ENCODE measurements at places on chromosomes 7 and 10. TPM values are rescaled to one million over a fixed set of nuclear protein-coding genes. Genes with fewer than 3 reads are reported as not detected.

The JCAD gene
- total RNA-seq, result 169 TPM

The ANKRD7 gene
- 3.2 TPM for total RNA-seq

The RPEL1 gene
- not detected for total RNA-seq

The FANK1 gene
- total RNA-seq, result 19.1 TPM

The TUBAL3 gene
- not detected for total RNA-seq

The TMEM229A gene
- total RNA-seq, result 2.1 TPM

The TRIM73 gene
- 3.2 TPM for total RNA-seq

The PPP1R3C gene
- 48.2 TPM for total RNA-seq

The FAM53B gene
- 28.4 TPM for total RNA-seq

The SPDYE2B gene
- not detected for total RNA-seq

The ASIC3 gene
- 1.5 TPM for total RNA-seq

The CUZD1 gene
- total RNA-seq, result 0.88 TPM

The KAZALD1 gene
- 4.2 TPM for total RNA-seq

The GDF2 gene
- total RNA-seq, result not detected

The LEP gene
- 0.06 TPM for total RNA-seq

The TIAL1 gene
- 72.5 TPM for total RNA-seq

The ATOH7 gene
- 0.39 TPM for total RNA-seq

The FXYD4 gene
- not detected for total RNA-seq

The DNAJC2 gene
- total RNA-seq, result 16.3 TPM

The SEMA3E gene
- 8.3 TPM for total RNA-seq

The NPY4R2 gene
- total RNA-seq, result not detected

The UTF1 gene
- total RNA-seq, result not detected

The ANKRD30A gene
- total RNA-seq, result not detected

The USP6NL gene
- total RNA-seq, result 25.5 TPM

The HOXA5 gene
- total RNA-seq, result 20.6 TPM

The OR13A1 gene
- 0.20 TPM for total RNA-seq

The FGL2 gene
- total RNA-seq, result 135 TPM

The RAPGEF5 gene
- 76.4 TPM for total RNA-seq

The MARCHF5 gene
- 21.0 TPM for total RNA-seq

The SPDYE5 gene
- 0.10 TPM for total RNA-seq

The KCND2 gene
- total RNA-seq, result 74.5 TPM

The CYP2C9 gene
- not detected for total RNA-seq

The PLEKHS1 gene
- not detected for total RNA-seq

The TRIL gene
- total RNA-seq, result 24.0 TPM

The STEAP4 gene
- total RNA-seq, result 0.28 TPM

The RHBDD2 gene
- total RNA-seq, result 60.8 TPM

The BUD23 gene
- total RNA-seq, result 24.6 TPM

The MMD2 gene
- 7.1 TPM for total RNA-seq

The UCMA gene
- total RNA-seq, result not detected

The DBF4 gene
- 10.4 TPM for total RNA-seq

The STEAP2 gene
- total RNA-seq, result 8.2 TPM

The ADAM12 gene
- total RNA-seq, result 81.5 TPM

The LRRN3 gene
- total RNA-seq, result 39.6 TPM

The WNT8B gene
- total RNA-seq, result 0.06 TPM

The SLC26A4 gene
- total RNA-seq, result 0.99 TPM

The TMEM184A gene
- total RNA-seq, result 0.33 TPM

The CYP3A7 gene
- total RNA-seq, result 1.3 TPM

The HMX2 gene
- total RNA-seq, result not detected

The STK32C gene
- 14.5 TPM for total RNA-seq

All from spinal cord (tissue), 10 donors.